Esophagus squamous epithelium (tissue), 5 donors: ENCODE measurements at places on chromosomes 11 and 22.

DNA sequence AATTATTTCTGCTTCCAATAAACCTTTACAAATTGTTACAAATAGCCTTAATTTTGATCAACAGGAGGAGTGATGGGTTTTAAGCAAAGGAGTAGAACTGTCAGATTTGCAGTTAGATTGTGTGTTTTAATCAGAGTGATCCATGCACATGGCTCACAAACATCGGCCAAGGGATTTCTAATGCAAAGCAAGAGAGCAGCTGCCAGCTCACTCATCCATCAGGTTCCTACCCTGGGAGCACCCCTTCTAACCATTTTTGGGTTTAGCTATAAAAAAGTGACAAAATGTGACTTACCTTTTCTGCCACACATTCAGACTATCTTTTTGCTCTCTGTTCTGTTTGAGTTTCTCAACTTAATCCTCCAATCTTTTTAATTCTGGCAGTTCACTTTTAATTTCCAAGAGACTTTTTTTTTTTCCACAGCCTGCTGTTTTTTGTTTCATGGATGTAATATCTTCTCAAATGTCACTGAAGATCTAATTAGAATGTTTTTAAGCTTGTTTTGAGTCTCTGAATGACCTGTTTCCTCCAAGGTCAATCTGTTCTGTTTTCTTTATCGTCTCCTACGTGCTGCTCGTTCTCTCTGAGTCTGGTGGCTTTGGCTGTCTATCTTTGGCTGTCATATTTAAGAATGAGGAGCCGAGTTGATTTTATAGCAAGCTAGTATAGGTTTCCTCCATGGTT, 6.0 kb downstream of the IZUMO1R start:
- DNase-seq: no peak
- no peaks in the 10 kb centered on the region for H3K36me3 ChIP-seq
- H3K27me3 ChIP-seq: no peaks in the 10 kb centered on the region
- no peak overlapping the region for H3K4me3 ChIP-seq

DNA sequence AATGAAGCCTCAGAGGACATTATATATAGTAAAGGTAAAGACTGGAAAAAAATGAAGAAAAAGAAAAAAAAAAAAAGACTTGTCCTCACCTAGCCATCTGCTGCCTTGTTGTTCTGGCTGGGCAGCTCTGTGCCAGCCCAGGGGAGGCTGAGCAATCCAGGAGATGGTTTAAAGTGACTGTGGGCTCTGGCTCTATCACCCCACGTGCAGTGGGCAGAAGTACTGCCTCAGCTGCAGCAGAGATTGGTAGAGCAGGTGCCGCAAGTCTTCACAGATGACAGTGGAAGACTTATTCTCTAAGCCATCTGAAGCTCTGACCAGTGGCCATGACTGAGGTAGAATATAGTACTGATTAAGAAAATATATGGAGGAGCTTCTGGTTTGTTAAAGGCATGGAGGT, 62.2 kb downstream of the SGSM3 start:
- H3K36me3 ChIP-seq: peaks cover 16% of the 10 kb centered on the region
- DNase-seq: no peak
- H3K27ac ChIP-seq: no peak overlapping the region
- no peaks in the 10 kb centered on the region for H3K4me1 ChIP-seq
- no peaks in the 10 kb centered on the region for H3K27me3 ChIP-seq

DNA sequence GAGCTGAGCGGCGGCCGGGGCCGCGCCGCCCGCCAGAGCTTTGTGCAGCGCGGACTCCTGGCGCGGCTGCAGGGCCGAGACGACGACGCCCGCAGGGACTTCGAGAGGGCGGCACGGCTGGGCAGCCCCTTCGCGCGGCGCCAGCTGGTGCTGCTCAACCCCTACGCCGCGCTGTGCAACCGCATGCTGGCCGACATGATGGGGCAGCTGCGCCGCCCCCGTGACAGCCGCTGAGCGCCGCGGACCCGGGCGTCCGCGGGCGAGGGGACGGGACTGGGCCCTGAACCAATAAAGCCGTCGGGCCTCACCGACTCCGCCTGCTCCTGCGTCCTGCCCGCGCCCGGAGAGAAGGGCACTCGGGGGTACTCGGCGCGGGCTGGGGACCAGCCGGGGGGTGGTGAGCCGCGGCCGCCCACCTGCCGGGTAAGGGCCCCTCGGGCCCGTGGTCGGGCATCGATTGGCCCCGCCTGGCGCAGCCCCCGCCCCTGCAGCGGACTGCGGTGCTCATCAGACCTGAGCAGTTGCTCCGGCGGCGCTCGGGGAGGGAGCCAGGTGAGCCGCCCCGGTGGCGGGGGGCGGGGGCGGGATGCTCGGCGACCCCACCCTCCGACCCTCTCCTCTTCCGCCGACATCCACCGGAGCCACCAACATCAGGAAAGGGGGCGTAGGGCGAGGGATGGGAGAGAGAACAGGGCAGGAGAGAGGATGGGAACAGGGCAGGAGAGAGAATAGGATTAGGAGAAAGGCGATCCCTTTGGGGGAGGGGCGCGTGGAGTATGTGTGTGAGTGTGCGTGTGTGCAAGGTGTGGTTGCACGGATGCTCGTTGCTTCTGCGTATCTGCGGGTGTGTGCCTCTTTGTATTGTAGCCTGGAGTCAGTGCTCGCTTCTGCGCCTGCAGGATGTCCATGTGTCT, at the start of gene TMEM25:
TSS of gene TMEM25 (plus strand) at position 510 of the 914 bp plus-strand sequence. CDS start 610 bp downstream, outside the sequence.
- peaks cover 13% of the 10 kb centered on the region for H3K36me3 ChIP-seq
- H3K4me3 ChIP-seq: peak within 1 kb of the TSS; percentile 88
- H3K27me3 ChIP-seq: no peaks in the 10 kb centered on the region
- H3K27ac ChIP-seq: peak within 1 kb of the TSS; percentile 82
- no peaks in the 10 kb centered on the region for H3K4me1 ChIP-seq

GRCh38 chr22:50456466-50457234, 18.2 kb downstream of the SBF1 start:
- no peak overlapping the region for H3K27ac ChIP-seq
- no peaks in the 10 kb centered on the region for H3K27me3 ChIP-seq
- H3K36me3 ChIP-seq: peaks cover 70% of the 10 kb centered on the region
- no peak overlapping the region for H3K4me3 ChIP-seq

GRCh38 chr11:111378185-111378860, 752 bp downstream of the POU2AF1 start:
- no peaks in the 10 kb centered on the region for H3K27me3 ChIP-seq
- no peak overlapping the region for H3K4me3 ChIP-seq
- H3K27ac ChIP-seq: peak overlapping the region; percentile 69
- no peak for DNase-seq
- H3K4me1 ChIP-seq: peaks cover 25% of the 10 kb centered on the region

DNA sequence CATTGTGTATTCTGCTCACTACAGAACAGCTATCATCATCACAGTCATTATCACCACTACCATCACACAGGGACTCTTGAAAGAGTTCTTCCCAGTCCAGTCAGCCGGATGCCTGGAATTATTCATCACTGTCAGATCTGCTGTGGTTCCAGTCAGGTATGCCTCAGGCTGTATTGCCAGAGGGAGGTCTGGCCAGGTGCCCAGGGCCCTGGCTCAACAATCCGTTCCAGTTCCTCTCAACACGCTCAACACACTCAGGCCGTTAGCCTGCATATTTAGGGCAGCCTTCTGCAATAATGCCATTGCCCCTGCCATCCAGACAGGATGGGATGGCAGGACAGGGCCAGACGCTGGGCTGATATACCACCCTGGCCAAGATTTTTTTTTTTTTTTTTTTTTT, 28.6 kb upstream of the RASL10A start:
- no peaks in the 10 kb centered on the region for H3K4me1 ChIP-seq
- no peak overlapping the region for H3K27ac ChIP-seq
- H3K36me3 ChIP-seq: peaks cover 55% of the 10 kb centered on the region
- no peak for DNase-seq
- H3K4me3 ChIP-seq: no peak overlapping the region
- no peaks in the 10 kb centered on the region for H3K27me3 ChIP-seq

DNA sequence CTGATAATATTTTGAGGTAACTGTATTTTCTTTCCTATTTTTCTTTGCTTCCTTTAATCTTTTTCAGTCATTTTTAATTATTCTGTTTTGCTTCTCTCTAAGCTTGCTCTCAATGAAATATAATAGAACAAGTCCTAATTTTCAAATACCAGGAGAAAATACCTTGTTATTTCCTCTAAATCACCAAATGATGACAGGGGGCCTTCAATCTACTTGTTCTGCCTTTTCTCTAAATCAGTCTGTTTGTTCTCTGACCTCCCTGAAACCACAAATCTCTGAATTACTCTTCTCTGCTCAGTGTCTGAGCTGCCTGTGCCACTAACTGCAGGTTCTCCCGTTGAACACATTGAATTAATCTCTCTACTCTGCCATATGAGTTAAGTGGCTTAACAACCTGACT, 286.2 kb downstream of the C11orf87 start:
- no peak overlapping the region for H3K27ac ChIP-seq
- H3K27me3 ChIP-seq: no peaks in the 10 kb centered on the region
- DNase-seq: no peak
- H3K4me3 ChIP-seq: no peak overlapping the region
- no peaks in the 10 kb centered on the region for H3K36me3 ChIP-seq
- no peaks in the 10 kb centered on the region for H3K4me1 ChIP-seq

DNA sequence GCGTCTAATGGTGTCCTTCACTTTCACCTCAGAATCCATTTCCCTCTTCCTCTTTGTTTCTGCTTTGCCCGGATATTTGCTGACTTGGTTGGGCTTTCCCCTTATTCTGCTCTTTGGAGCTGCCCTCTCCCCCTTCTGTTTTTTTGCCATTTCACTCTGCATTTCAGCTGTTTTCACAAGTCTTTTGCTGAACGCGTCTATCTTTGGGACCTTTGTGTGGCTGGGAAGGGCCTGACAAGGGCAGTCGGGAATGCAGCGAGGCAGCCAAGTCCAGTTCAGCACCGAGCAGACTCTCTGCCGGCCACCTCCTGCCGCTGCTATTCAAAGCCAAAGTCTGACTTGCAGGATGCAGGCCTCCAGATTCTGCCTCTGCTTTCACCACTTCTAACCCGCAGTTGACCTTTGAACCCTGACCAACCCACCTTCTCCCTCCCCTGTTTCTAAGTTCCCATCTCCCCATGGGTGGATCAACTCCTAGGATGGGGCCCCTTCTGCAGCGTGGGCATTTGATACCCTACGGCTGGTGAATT, 38.2 kb downstream of the FEZ1 start:
- no peaks in the 10 kb centered on the region for H3K4me1 ChIP-seq
- H3K36me3 ChIP-seq: no peaks in the 10 kb centered on the region
- H3K27ac ChIP-seq: peak overlapping the region; percentile 6

GRCh38 chr11:27248576-27249509, 114.2 kb downstream of the CCDC34 start:
- no peaks in the 10 kb centered on the region for H3K27me3 ChIP-seq
- H3K4me1 ChIP-seq: peaks cover 4% of the 10 kb centered on the region
- H3K4me3 ChIP-seq: no peak overlapping the region
- no peaks in the 10 kb centered on the region for H3K36me3 ChIP-seq

DNA sequence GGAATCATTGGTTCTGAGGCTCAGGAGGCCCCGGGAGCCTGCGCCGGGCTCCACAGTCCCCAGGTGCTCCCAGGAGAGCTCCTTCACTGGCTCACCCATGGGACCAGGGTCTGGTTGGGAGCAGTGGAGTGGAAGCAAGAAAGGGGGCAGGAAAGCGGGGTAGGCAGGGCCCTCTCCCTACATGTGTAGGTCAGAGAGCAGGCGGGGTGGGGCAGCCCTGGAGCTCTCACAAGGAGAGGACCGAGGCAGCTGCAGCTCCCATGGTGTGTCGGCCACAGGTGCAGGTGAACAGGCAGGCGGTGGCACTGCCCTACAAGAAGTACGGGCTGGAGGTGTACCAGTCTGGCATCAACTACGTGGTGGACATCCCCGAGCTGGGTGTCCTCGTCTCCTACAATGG, 28.3 kb downstream of the MUC2 start:
- no peaks in the 10 kb centered on the region for H3K36me3 ChIP-seq
- H3K27me3 ChIP-seq: no peaks in the 10 kb centered on the region
- H3K27ac ChIP-seq: no peak overlapping the region

DNA sequence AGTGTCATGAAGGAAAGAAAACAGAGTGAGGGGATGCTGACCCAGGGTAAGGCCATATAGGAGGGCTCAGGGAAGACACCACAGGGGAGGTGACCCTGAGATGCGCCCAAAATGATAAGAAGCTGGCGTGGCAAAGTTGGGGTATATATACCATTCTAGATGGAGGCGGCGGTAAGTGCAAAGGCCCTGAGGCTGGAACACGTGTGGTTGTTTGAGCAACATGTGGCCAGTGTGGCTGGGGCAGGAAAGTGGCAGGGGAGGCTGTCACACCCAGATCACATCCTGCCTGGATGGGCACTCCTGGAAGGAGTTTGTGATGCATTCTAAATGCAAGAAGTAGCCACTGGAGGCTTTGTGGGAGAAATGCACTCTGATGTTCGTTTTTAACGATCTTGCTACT, 70.2 kb downstream of the CYTH4 start:
- no peak overlapping the region for H3K4me3 ChIP-seq
- H3K27me3 ChIP-seq: no peaks in the 10 kb centered on the region
- no peak for DNase-seq
- H3K36me3 ChIP-seq: no peaks in the 10 kb centered on the region
- no peaks in the 10 kb centered on the region for H3K4me1 ChIP-seq

DNA sequence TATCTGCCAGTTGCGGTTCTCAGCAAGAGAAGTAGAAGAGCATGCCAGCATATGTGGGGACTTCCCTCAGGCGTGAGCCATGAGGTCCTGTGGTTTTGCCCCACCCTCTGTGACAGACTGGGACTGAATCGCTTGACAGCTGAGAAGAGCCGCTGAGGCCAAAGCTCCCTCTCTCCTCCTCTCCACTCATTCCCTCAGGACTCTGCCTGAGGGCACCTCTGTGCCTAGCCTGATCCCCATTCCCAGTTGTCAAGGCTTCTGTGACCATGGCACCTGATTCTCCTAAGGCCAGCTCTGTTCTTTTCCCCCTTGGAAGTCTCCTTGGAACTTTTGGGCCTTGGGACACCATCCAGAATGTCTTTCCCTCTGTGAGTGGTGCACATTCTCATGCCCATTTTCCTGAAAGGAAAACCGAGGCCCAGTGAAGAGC, 27.0 kb downstream of the ART5 start:
- no peak overlapping the region for H3K4me3 ChIP-seq
- H3K27me3 ChIP-seq: no peaks in the 10 kb centered on the region
- H3K36me3 ChIP-seq: no peaks in the 10 kb centered on the region
- DNase-seq: no peak
- no peaks in the 10 kb centered on the region for H3K4me1 ChIP-seq

- no peak overlapping the region for H3K4me3 ChIP-seq
- DNase-seq: no peak
- H3K36me3 ChIP-seq: peaks cover 16% of the 10 kb centered on the region
- no peaks in the 10 kb centered on the region for H3K27me3 ChIP-seq
Measured at GRCh38 chr11:93757924-93758865, 16.7 kb downstream of the C11orf54 start.

GRCh38 chr11:2406878-2407410, 6.4 kb downstream of the TSSC4 start:
- no peaks in the 10 kb centered on the region for H3K27me3 ChIP-seq
- no peak overlapping the region for H3K4me3 ChIP-seq
- H3K4me1 ChIP-seq: peaks cover 3% of the 10 kb centered on the region
- no peak for DNase-seq
- peaks cover 24% of the 10 kb centered on the region for H3K36me3 ChIP-seq
- H3K27ac ChIP-seq: no peak overlapping the region

GRCh38 chr11:108947654-108948570, 283.0 kb downstream of the DDX10 start:
- no peaks in the 10 kb centered on the region for H3K36me3 ChIP-seq
- H3K4me1 ChIP-seq: peaks cover 8% of the 10 kb centered on the region
- DNase-seq: no peak
- H3K27ac ChIP-seq: no peak overlapping the region
- H3K27me3 ChIP-seq: no peaks in the 10 kb centered on the region
- no peak overlapping the region for H3K4me3 ChIP-seq

GRCh38 chr22:35102663-35103062, 36.7 kb downstream of the ISX start:
- no peak for DNase-seq
- H3K27me3 ChIP-seq: no peaks in the 10 kb centered on the region
- H3K27ac ChIP-seq: no peak overlapping the region
- no peaks in the 10 kb centered on the region for H3K4me1 ChIP-seq
- no peak overlapping the region for H3K4me3 ChIP-seq
